ENCODE measurements at places on chromosomes 16 and 17. TPM values are rescaled to one million over a fixed set of nuclear protein-coding genes. Genes with fewer than 3 reads are reported as not detected.

DNA sequence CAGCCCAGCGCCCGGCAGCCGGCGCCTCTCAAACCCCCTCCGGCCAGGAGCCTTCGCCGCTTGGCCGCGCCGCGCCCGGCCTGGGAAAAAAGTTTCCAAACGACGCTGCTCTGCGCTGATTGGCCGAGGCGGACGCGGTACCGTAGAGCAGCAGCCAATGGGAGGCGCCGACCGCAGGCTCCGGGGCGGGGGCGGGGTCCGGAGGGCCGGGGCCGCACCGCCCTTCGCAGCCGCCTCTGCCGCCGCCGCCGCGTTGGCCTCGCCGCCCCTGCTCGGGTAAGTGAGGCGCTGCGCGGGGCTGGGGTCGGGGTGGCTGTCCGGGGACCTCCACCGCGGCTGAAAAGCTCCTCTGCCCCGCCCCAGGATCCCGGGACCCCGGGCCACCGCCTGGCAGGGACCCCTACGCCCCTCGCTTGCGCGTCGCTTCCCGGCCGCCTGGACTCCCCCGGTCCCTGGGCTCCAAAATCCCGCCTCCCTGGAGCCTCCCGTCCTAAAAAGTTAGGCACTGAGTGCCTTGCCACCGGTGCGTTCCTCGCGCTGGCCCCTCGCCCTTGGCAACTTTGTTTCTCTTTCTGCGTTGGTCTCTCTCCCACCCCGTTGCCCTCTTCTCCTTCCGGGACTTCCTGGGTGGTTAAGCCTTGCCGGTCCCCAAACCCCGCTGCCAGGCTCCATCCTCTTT lies at the start of gene NDE1:
Gene NDE1, plus strand, starts transcription at position 227 of the 679 bp plus-strand sequence. CDS start 14,534 bp downstream, outside the sequence.
- DNase-seq, result peak; percentile 93

- DNase-seq, result no peak
Observed at GRCh38 chr16:78353640-78354275, 254.3 kb downstream of the WWOX start.

- no peak for DNase-seq
Observed at GRCh38 chr17:56866076-56866475, 32.1 kb downstream of the DGKE start.

DNA sequence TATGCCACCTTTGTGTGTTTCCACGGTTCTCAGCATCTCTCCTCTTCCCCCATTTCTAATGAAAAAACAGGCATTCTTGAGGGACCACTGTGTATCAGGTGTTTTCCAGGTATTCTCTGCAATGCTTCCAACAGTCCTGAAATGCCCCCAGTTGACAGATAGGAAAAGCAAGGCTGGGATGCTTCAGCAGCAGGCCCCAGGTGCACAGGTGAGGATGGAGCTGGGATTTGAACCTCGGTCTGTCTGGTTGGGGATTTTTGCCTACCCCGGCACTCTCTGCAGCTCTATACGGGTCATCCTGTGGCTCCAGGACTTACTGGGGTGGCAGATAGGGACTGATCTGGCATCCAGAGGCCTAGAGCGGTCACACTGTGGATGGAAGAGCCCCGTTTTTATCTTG lies 180.5 kb upstream of the GSE1 start:
- no peak for DNase-seq

The PRAC1 gene
- not detected for total RNA-seq

Data from ovary (tissue), 10 donors.